H4 (cell line): ENCODE measurements at places on chromosomes 16 and 17. TPM values are rescaled to one million over a fixed set of nuclear protein-coding genes. Genes with fewer than 3 reads are reported as not detected.

SLC16A13 gene
- total RNA-seq, result 0.77 TPM in 1 of 2 replicates, not detected in the other

HLF gene
- total RNA-seq, result 0.53 and 0.68 TPM in 2 replicates

PRKCA gene
- total RNA-seq, result 10.1 and 12.7 TPM in 2 replicates

DNA sequence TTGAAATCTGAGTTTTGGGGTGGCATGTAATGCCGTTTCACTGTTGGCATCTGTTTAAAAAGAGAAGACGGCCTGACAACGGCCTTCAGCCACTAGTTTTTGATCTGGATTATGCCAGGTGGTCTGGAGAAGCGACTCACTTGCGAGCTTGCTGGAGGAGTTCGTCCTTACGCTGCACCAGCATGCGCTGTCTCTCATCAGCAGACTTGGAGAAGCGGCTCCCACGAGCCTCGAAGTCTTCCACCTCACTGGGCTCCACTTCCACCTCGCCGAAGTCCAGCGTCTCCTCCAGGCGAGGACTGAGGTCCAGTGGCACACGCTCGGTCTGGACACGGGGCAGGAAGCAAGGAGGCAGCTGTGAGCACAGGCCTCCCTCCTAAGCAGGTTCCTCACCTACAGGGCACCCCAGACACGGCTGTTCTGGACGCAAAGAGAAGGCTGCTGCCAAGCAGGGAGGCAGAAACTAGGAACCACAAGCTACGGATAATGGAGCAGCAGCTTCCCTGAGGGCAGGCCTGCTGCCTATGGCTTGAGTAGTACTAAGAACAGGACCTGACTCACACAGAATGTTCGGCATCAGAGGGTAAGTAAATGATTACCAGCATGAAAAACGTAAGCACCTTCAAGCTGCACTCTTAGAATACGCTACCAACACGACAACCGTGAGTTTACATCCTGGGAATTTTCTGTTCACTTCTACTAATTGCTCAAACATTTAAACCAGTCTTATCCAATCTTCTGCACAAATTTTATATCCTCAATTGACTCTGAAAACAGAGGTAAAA, 61.4 kb downstream of the AMFR start:
- DNase-seq, result no peak
